ENCODE measurements at places on chromosomes 1 and 21. TPM values are rescaled to one million over a fixed set of nuclear protein-coding genes. Genes with fewer than 3 reads are reported as not detected.

- DNase-seq, result no peak
These were observed 81.3 kb upstream of the ARHGEF16 start for GRCh38 chr1:3373175-3373574.

- no peak for DNase-seq
These were observed 77.3 kb downstream of the LRRC8D start for GRCh38 chr1:89898150-89898549.

DNA sequence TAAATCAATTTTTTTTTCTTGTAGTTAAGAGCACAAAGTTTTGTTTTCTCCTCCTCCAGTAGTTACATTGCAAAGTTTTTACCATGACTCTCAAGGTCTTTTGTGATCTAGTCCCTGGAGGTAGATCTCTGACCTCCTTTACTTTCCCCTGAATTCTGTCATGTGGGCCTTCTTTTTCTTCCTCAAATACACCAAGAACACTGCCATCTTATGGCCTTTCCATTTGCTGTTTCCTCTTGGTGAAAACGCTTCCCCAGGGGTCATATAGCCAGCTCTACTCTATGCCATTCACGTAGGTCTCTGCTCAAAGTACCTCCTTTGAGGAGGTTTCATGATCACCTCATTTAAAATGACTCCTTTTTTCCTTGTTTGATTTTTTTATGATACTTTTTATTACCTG lies 2.7 kb downstream of the DDX20 start:
- no peak for DNase-seq

- no peak for DNase-seq
These were observed 47.6 kb downstream of the PEX14 start for GRCh38 chr1:10522322-10522860.

DNA sequence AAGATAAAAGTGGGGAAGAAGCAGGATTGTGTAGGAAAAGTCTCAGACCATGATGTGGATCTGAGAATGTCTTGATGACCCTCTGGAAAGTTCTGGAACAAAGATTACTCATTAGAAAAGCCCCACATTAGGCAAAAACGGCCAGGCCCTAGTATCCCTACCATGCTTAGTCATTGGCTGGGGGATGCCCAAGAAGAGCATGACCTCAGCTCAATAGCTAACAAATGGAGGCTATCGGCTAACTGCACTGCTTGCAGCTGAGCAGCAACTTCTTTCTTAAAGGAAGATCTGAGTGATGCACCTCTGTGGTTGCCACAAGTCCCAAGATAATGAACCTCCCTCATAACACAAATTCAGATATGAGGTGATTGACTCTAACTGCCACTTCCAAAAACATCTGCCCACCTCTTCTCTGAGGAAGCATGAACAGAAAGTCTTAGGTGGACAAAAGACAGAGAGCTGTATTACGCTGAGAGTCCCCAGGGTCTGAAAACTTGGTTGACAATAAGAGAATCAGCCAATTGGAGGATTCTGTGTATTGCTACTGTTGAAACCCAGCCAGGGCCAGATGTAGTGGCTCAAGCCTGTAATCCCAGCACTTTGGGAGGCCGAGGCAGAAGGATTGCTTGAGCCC lies 64.6 kb upstream of the AK4 start:
- DNase-seq, result no peak

DNA sequence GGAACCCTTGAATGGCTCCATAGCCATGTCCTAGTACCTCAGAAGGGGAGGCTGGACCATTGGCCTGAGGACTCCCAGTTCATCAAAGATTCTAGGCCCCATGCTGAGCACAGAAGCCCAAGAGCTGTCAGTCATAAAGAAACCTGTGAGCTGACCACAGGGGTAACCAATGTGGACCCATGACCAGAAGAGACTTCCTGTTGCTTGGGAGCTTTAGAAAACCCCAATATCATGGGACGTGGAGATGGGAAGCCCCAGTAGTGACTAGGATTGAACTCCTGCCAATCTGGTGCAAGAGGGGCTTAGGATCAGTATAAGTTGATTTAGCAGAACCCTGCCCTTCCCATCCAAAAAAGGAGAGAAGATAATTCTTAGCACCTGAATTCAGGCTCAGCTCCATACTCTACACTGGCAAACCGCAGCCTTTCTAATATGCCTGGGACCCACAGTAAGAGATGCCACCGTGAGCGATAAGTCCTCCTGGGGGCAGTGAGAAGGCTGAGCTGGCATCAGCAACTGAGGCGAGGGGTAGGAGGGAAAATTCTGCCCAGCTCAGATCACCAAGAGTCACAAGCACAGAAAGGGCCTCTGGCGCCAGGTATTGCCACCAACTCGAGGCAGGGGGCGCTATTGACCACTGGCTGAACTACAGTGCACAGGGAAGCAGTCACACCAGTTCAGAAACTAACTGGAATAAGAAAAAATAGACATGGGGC lies 108.9 kb downstream of the CAPN8 start:
- DNase-seq, result no peak

GRCh38 chr1:179754041-179754624 lies 11.0 kb downstream of the FAM163A start:
- DNase-seq, result no peak

IQCC gene
- 1.8 TPM for total RNA-seq

GRCh38 chr21:36756527-36756926 lies 57.6 kb downstream of the SIM2 start:
- no peak for DNase-seq

FNBP1L gene
- 16.8 TPM for total RNA-seq

- DNase-seq, result no peak
These were observed 322.5 kb upstream of the FAM78B start for GRCh38 chr1:166489356-166489669.

LRRIQ3 gene
- total RNA-seq, result 0.81 TPM

- DNase-seq, result peak; percentile 74
These were observed at the start of gene DENND2D for GRCh38 chr1:111199881-111200801. Gene DENND2D, minus strand, starts transcription at chr1:111200646. Its CDS starts 187 bp downstream, at chr1:111200459.

DNA sequence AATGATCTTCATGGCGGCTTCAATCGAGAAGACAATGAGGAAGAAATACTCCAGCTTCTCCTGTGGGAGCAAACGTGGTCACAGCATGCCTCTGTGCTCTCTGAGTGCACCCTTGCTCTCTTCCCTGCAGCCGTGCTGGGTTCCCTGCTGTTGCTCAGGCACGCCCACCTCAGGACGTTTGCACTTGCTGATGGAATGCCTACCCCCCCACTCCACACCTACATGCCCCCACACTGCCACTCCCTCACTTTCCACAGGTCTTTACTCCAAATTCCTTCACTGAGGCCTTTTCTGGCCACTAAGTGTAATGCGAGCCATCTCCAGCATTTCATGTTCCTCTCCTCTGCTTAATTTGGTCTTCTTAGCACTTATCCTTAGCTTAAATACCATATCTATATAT lies 18.3 kb downstream of the CACNA1S start:
- no peak for DNase-seq

DNA sequence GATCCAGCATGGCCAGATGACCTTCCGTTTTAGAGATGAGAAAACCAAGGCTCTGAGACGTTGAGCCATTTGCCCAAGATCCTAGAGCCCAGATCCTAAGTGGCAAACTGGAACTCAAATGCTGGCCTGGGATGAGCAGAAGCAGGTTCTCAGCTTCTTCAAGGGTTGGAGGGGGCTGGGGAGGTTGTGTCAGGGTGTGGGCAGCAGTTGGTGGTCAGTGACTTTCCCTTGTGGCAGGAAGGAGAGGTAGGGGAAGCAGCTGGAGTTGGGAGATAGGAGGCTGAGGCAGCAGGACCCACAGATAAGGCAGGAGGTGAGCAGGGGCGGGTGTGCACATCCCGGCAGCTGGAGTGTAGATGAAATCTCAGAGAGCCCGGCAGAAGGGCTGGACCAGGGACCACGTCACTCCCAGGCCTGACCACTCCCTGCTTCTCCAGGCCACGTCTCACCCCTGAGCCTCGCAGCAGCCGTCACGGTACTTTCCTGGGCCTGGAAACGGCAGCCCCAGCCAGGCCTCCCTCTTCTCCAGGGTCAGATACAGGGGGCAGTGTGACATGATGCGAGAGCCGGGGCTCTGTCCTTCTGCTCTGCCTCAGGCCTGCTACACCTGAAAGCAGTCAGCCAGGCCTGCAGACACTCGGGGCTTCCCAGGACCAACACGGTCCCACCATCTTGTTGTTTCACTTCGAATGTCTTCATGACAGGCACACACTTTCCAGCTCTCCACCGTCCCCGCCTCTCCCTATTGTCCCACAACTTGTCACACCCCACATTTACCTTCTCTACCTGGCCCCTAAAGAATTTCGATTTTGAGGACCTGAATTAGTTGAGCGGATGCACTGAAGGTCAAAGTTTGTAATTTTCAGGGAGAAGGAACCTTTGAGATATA lies 11.5 kb upstream of the LAPTM5 start:
- no peak for DNase-seq

DNA sequence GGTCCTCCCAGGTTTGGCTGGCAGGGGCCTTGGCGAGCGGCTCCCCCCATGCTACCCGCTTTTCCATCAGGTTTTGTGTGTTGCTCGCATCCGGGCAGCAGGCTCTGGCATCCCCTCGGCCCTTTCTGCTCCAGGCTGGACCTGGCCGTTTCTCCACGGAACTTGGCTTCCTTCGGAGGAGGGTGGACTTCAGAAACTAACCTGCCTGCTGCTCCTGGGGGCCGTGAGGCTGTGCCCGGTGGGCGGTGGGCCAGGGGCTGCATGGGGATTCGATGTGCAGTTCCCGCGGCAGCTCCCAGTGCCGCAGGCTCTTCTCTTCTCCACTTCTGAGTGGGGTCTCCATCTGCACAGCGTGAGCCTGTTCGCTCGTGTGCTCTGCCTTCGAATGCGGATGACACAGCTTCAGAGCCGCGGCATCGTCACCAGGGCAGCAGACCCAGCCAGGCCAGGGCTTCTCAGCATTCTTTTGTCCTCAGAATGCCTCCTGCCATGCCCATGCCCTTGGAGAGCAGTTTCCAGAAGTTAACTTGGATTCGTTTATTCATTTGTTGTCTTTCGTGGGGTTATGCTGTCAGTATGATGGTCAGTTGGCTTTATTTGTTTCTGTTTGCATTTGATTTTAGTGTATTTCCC lies 36.4 kb downstream of the PRKCZ start:
- DNase-seq, result no peak

DNA sequence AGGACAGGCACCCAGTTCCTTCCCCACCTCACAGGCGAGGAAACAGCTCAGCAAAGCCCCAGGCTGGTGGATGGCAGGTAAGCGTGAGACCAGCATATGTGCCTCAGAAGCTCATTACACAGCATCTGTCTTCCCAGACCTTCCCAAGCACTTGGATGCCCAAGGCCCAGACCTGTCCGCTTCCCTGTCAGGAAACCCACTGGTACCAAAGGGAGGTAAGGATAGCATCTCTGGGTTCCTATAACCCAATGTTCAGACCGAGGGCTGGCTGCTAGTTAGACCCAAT lies 3.3 kb downstream of the POFUT2 start:
- no peak for DNase-seq

SPRR2A gene
- total RNA-seq, result not detected

GJA8 gene
- total RNA-seq, result not detected

GRCh38 chr1:154784416-154784815 lies 85.7 kb downstream of the KCNN3 start:
- DNase-seq, result peak; percentile 56

DNA sequence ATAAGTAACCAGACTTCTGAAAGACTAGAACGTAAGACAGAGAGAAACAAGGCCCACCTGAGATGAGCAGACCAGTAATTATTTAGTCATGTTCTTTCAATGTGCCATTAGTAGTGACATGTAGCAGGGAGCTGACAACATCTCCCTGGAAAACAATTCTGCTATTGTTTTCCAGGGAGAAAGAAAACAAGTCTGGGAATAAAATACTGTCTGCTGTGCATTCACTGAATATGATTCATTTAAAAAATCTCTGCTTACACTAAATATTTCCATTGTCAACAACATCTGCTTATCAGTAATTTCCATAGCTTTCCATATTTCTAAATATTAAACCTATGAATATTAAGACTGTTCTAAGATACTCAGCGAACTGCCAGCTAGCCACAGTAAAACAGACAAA lies 80.0 kb downstream of the VCAM1 start:
- DNase-seq, result no peak

DNA sequence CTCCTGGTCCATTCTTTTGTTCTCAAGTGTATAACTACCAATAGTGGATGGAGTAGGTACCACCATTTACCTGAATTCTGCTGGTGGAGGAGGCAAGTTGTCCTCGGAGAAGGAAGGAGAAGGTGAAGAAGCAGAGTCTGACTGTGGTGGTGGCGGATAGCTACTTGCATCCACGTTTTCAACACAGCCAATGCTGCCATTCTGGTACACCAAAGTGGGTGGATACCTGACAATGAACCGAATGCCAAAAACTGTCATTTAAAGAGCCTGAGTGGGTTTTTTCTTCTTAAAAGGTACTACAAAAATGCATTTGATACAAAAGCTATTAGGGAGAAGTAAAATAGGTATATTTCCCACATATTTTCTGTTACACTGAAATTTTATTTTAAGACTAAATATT lies 20.1 kb downstream of the GPR3 start:
- no peak for DNase-seq

RGS8 gene
- not detected for total RNA-seq

GRCh38 chr1:79551321-79551720 lies 544.8 kb upstream of the ADGRL4 start:
- no peak for DNase-seq

DNA sequence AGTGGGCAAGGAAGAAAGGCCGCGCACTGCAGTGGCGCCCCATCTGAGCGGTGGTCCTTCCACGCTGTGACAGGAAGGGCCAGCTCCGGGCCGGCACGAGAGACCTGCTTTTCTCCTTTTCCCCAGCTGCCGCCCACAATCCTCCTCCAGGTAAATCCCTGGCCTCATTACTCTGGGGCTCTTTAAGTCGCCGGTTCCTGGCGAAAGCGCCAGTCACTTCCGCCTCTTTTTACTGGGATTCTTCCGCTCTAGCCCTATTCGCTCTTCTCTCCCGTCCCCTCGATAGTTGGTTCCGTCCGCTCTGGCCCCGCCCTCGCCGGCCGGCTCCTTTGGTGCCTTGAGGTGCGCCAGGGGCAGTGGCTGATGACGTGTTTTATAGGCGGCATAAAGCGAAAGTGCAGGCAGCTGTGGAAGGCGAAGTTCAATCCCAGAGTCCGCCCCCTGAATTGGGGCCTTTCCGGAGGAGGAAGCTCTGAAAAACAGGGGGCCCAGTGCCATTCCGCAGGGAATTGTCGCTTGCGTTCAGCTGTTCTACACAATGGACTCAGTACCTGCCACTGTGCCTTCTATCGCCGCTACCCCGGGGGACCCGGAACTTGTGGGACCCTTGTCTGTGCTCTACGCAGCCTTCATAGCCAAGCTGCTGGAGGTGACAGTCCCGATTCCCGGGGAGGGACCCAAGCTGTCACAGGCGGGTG lies 26.2 kb downstream of the MIA3 start:
- peak; percentile 98 for DNase-seq

DNA sequence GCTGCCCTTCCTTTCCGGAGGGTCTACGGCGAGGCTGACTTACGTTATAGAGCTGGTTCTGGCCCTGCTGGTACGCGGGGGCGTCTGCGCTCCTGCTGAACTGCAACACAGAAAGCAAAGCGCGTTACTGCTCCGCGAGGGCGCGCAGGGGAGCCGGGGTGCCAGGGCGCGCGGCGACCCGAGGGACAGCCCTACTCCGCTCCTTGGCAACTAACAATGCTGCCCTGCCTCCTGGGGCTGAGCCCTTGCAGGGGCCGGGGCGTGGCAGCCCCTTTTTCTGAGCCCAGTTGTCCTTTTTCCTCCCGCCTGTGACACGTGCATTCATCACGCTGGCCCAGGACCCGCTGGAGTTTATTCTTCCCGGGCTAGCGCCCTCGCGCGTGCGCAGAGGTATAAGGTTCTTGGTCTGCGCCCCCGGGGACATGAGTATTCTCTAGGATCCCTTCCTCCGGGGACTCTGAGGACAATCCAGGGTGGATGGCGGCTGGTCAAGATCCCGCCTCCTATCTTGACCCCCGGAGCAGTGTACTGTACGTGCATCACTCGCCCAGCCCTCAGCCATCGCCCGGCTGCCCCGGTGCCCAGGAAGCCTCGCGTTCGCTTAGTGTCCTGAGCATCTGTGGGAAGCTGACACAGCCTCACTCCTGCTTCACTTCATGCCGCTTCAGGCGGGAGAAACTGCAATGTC lies 78.9 kb downstream of the CD247 start:
- no peak for DNase-seq

Data from sigmoid colon (tissue), 7 donors.